ENCODE measurements at places on chromosomes 7 and 10.

- no peak for DNase-seq
Observed at GRCh38 chr10:126544565-126544964, 125.9 kb downstream of the C10orf90 start.

DNA sequence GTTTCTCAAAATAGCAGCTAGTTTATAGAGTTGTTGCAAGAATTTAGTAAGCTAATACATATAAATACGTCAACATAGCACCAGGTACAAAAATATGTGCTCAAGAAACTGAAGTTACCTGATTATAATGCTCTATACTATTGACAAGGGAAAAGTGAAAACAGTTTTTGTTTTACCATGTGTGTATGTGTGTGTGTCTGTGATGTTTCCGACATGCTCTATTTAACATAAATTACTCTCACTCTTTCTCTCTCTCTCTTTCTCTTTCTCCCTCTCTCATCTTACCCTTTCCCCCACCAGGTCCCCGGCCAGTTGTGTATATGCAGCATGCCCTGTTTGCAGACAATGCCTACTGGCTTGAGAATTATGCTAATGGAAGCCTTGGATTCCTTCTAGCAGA is 4.3 kb downstream of the LIPN start:
- no peak for DNase-seq

DNA sequence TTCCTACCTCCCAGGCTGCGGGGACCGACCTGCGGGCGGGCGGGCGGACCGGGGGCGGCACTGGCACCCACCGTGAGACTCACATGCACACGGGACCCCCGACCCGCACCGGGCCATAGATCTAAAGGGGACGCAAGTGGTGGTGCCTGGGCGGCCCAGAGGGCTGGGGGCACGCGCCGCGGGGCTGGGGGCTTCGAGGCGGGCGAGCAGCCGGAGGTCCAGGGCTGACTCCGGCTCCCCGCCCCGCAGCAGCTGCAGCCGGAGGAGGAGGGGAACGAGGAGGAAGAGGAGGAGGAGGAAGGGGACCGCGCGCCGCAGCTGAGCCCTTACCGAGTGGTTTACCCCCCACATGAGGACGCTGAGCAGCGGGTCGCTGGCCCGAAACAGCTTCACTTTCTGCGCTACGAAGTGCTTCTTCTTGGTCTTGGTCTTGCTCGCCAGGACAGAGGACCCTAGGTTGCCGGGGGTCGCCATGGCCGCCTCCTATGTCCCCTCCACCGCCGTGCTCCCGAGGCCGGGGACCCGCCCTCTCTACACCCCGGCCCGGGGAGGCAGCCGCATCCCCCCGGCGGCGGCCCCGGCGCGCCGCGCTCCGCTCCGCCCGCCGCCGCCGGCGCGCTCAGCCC is 412 bp downstream of the PIP4K2A start:
- DNase-seq, result no peak

GRCh38 chr7:43878867-43879266 is 9.6 kb upstream of the MRPS24 start:
- peak; percentile 42 for DNase-seq

DNA sequence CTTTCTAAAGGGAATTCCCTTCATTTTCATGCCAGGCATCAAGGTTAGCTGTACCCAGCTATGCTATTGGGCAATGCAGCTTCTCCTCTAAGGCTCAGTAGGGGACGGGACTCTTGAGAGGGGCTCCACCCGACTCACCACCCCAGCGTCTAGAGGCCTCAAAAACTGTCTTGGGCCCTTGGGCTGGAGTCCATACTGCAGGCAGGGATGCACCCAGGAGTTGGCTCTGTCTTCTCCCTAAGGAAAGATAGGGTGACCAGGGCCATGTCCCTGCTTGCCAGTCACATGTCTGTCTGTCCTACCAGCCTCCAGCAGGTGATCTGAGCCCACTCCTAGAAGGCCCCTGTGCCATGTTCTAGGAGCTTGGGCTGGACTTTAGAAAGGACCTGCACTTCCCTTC is 1.2 kb downstream of the OPN4 start:
- no peak for DNase-seq

GRCh38 chr7:130114374-130114773 is 44.0 kb downstream of the KLHDC10 start:
- DNase-seq, result no peak

DNA sequence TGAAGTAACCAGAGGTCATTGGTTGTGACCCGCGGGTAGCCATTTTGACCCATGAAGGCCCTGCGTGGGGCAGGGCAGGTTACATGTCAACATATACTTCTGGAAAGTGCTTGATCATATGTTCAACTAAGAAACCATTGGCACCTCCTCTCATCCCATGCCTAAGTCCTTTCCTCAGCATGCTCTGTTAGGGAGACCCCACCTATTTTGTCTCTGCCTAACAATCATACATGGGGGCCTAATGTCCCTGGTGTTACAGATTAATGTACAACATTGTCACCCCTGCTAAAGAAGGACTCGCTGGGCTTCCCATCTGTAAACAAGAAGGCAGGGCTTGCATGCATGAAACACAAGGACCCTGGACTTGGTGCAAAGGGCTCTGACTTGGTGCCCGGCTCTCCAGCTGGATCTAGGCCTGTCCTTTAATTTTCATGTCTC is 133.7 kb upstream of the TNS3 start:
- DNase-seq, result no peak

DNA sequence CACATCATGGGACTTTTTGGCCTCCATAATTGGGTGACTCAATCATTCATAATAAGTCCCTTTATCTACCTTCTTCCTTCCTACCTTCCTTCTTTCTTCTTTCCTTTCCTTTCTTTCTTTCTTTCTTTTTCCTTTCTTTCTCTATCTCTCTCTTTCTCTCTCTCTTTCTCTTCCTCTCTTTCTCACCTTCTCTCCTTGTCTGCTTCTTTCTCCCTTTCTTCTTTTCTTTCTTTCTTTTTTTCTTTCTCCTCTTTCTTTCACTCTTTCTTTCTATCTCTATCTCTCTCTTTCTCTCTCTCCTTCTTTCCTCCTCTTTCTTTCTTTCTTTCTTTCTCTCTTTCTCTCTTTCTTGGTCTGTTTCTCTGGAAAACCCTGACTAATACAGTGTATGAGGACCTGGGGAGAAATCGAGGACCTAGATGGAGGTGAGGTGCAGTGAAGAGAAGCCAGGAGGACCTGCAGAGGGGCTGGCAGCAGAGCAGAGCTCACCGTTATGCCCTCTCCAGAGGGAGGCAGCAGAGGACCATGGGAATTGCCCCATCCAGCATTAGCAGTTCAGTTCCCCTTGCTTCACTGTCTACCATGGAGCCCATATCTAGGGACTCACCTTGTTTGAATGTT is 52.7 kb upstream of the BTRC start:
- peak; percentile 69 for DNase-seq

DNA sequence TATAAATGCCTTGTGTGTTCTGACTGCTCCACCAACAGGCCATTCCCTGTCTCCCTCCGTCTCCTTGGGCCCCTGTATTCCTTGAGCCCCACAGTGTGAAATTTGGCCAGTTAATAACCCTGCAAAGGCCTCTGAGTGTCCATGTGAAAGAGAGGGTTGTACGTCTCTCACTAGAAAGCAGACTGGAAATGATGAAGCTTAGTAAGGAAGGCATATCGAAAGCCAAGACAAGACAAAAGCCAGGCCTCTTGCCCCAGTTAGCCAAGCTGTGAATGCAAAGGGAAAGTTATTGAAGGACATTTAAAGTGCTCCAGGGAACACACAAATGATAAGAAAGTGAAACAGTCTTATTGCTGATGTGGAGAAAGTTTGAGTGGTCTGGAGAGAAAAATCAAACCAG is 680.2 kb downstream of the SDK1 start:
- DNase-seq, result peak; percentile 7

DNA sequence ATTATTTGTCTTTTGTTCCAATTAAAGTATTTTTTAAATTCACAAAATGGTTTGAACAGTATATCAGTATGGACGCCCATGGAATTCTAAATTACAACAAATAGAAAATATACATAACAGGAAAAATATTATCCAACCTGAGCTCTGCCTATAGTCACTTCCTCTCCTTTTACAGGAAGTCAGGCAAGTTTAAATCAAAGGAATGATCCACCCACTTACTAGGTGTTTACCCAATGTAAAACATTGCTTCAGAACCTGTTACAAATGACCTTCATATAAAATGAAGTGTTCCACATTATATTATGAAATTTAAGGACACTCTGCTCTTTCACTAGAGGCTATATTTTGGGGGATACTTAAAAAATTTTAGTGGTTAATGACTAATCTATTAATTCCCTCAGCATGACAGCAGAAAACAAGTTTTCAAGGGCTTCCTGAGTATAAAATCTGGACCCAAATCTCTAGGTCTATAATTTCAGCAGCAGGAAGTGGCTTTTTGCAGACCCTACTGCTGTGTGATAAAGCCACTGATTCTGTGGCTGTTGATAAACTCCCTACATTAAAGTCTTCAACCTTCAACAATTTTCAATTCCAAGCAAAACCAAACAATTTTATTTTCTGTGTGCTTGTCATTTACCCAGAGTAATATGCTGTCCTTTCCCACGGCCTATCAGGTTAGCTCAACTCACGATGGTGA is 722.6 kb downstream of the GATA3 start:
- DNase-seq, result peak; percentile 5

GRCh38 chr10:87670586-87670985 is 10.9 kb downstream of the PAPSS2 start:
- no peak for DNase-seq

Data from amniotic epithelial cell (primary cell).